T-helper 1 cell (primary cell): ENCODE measurements at places on chromosomes 2 and 18.

GRCh38 chr2:109645412-109646184 lies 31.4 kb downstream of the SOWAHC start:
- DNase-seq = no peak

DNA sequence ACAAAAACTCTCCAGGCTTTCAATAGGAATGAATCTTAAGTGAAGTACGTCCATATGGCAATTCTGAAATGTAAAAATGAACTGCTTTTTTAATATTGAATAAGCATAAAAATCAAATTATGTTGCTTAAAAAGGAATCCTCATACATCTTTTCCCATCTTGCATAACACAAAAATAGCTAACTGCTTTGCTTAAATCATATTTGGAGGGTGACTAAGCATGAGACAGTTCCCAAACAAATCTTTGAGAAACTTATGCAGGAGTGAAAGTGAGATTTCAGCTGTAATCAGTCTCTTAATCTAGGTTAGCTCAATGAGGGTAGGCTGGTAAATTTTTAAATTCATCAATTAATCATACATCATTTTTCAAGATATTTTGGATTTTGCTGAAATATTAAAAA lies 111.5 kb downstream of the MBD5 start:
- no peak for DNase-seq

GRCh38 chr2:83784947-83785346 lies 674.1 kb downstream of the SUCLG1 start:
- DNase-seq = no peak

- DNase-seq = no peak
These were observed 81.4 kb upstream of the PKDCC start for GRCh38 chr2:41966431-41966893.

GRCh38 chr18:58253871-58254270 lies 209.8 kb downstream of the NEDD4L start:
- DNase-seq = no peak

- peak; percentile 45 for DNase-seq
These were observed 117.7 kb downstream of the B3GNT2 start for GRCh38 chr2:62313449-62314227.

DNA sequence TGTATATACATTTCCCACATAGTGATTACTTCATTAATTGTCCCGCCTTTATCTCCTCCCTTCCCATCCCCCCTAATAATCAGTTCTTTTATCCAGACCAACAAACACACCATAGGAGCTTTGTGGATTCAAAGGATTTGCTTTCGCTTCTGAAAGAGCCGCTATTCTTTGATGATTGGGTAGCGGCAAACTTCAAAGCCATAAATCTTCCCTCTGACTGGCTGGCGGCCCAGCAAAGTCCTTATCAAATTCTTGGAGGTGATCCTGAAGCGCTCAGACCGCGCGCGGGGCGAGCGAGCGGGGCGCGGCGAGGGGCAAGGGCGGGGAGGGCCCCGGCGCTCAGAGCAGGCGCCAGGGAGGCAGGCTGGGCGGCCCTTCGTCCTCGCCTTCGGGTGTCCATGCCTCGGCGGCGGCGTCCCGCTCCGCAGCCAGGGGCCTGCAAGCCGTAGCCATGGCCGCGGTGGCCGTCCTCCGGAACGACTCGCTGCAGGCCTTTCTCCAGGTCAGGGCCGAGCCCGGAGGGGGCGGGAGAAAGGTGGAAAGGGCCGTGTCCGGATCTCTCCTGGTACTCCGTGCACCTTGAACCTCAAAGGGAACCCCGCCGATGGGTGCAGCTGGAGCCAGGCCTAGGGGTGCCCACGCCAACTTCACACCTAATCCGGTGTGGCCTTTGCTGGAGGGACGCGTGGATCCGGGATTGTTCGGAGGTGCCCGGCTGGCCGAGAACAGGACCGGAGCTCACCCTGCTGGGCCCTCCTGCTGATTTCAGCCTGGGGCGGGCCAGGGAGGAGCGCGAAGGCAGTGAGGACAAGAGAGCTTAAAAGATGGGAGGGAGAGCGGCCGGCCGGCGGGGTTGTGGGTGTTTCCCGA lies at the start of gene SP5:
SP5 (plus strand) TSS at position 276 of the 870 bp plus-strand sequence; CDS start at position 452, 176 bp downstream.
- DNase-seq = no peak

GRCh38 chr2:105809097-105809473 lies 64.4 kb downstream of the NCK2 start:
- no peak for DNase-seq

GRCh38 chr2:24065341-24065740 lies 10.8 kb downstream of the SF3B6 start:
- DNase-seq = no peak

DNA sequence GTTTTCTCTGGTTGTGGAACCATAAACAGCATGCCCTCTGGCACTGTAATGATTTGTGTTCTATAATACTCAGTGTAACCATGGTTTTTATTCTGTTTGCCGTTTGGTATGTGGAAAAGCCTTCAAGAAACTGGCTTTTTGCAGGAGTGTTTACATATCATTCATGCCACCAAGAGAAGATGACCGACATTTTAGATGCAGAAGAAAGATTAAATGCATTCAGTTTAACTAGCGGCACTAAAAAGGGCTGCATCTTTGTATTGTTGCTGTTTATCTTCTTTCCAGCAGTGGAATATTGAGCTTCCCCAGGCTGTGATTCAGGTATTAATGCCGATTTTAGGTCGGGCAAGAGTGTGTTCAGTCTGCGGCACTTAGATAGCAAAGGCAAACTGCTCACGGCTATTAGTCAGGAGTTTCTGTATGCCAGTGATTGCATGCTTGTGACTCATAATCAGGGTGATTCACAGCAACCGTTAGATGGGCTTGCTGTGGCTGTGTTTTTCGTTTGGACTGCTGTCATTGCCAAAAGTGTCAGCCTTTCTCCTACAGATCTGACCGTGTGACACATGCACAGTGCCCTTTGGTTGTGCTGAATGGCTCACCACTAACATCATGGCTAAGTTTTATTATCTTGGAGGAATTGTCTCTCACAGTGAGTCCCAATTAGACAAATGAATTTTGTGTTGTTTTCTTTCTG lies 479.7 kb downstream of the PARD3B start:
- no peak for DNase-seq

- no peak for DNase-seq
These were observed 9.5 kb downstream of the DGKD start for GRCh38 chr2:233363744-233364235.

GRCh38 chr2:20108655-20109396 lies 57.4 kb upstream of the LAPTM4A start:
- DNase-seq = no peak

- DNase-seq = no peak
These were observed 209.1 kb downstream of the SEPTIN10 start for GRCh38 chr2:109404681-109405080.

DNA sequence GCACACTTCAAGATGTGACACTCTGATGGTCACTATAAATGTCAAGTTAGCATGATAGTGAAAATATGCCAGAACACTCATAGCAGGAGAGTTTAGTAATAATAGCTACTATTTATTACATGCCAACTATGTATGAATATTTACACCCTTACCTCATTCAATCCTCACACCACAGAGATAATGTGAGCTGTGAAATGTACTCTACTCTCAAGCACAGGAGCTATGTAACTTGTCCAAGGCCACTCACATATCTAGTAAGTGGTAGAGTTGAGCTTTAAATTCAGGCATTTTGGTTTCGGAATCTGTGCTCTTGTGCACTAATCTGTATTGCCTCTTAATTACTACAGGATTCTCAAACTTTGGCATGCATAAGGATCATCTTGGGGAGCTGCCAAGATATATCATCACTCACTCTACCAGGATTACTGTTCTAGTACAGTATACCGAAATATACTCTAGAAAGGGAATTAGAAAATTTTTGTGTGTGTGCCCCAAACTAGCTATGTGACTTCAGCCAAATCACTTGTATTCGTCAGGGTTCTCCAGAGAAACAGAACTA lies 154.3 kb downstream of the PLCL1 start:
- no peak for DNase-seq

DNA sequence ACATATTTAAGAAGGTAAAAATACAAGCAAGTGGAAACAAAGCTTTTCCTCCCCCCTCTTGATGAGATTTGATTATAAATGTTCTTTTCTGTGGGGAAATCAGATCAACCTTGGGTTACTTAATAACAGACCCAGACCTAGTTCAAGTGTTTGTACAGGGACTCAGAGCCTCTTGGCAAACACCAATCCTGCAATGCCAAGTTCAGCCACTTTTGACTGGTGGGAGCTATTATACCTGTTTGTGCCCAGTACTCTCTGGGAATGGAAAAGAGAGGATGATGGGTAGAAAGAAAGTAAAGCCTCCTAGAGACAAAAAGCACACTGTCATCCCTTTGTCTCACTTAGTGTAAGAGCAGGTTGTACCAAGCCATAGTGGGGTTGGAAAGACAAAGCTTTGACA lies 63.8 kb upstream of the EPHA4 start:
- DNase-seq = no peak

DNA sequence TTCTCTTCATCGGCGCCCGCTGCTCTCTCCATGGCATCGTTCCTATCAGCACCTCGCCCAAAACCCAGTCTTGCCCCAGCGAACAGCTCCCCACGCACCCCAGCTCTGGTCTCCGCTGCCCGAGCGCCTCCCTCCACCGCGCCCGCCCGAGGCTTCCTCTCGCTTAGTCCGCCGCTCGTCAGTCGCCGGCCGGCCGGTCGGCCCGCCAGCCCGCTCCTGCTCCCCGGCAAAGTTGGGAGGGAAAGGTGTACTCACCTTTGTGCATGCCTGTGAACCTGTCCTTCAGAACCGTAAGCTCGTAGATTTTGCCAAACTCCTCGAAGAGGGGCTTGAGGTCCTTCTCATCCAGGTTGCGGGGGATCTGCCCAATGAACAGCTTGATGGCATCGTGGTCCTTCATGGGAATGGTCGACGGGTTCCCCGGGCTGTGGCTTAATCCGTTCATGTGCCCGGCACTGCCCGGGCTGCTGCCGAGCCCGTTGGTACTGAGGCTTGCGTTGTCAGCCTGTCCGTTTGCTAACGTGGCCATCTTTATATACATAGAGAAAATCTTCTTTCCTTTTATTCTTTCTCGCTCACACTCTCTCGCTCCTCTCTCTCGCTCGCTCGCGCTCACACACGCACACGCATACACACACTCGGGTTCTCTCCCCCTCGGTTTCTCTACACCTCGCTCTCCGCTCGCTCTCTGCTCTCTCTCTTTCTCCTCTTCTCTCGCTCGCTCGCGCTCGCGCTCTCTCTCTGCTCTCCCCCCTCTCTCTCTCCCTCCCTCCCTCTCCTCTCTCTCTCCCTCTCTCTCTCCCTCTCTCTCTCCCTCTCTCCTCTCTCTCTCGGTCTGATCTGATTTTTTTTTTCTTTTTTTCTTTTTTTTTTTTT lies at the start of gene CELF4:
CELF4 (minus strand) TSS at position 698 of the 876 bp plus-strand sequence.
- no peak for DNase-seq

- no peak for DNase-seq
These were observed 34.6 kb upstream of the C2orf15 start for GRCh38 chr2:99106913-99107312.

DNA sequence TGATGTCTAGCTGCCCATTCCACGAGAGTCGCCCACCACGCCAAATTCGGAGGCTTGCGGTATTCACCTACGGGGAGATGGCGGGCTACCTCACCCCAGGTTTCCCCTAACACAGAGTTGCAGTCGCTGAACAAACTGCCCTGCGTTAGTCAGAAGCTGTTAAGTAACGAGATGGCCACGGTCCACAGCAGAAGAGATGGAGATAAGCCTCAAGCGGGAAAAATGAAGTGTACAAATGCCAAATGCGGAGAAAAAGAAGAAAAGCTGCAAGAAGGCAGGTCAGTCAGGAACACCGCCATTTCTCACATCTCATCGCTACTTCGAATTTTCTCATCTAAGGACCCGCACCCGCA lies 425 bp downstream of the ASB3 start:
- peak; percentile 8 for DNase-seq
